ENCODE measurements at places on chromosomes 2 and 18.

DNA sequence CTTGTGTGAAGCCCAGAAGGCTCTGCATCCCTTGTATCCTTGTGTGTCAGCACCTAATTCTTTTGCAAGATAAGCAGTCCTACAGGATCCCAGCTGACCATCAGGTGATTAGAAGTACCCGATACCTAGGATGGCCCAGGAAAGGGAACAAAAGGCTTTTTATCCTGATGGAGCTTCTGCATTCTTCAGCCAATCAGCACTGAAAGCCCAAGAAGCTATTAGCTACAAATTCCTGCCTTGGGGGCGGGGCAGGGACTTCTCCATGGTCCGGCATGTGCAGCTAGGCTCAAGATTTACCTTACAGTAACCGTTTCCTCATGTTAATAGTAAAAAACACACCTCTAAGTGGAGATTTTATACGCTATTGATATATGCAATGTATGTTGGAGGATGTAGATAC is 264.6 kb upstream of the THUMPD2 start:
- DNase-seq: no peak

DNA sequence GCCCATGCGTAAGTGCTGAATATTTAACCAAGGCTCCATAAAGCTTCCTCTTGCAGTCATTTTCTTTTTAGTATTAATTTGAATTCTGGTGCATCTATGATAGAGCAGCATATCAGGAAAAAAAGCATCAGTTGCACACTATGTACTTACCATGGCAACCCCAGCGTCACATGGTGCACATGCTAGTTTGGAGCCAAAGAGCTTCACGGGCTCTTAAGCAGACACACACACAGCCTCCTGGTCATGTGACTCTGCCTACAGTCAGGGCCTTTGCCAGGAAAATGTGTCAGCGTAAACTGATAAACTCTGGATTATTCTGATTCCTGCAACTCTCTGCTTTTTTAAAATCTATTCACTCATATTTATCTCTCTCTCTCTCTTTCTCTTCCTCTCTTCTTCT is 30.2 kb downstream of the NYAP2 start:
- peak; percentile 17 for DNase-seq

DNA sequence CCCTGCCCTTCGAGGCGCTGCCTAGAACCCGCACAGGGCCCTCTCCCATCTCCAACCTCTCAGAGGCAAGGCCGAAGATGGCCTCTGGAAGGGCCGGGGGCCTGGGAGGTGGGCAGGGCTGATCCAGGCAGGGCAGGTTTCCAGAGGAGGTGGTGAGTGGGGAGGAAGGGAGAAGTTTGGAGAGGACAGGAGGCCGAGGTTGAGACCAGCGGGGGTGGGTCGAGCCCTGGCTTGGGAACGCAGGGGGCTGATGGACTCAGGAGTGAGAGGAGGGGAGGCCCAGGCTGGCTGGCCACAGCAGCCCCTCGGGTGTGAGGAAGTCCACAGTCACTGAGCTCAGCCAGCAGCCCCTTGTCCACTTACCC is 10.5 kb downstream of the CAPN10 start:
- DNase-seq: no peak

DNA sequence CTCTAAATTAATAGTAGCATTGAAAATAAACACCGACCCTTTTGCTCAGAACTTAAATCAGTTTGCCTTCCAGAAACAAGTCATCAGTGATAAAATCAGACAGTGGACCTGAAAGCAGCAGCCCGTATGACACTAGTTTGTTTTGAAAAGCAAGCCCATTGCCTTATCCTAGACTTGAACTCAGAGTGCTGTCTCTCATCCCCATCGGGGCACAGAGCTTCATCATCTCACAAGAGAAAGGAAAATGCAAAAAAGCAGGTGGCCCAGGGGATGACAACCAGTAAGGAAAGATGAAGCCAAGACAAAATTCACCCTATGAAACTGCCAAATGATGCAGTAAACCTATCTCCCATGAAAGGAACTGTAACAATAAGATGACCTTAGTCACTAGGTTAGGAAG is 71.2 kb downstream of the CERKL start:
- no peak for DNase-seq

DNA sequence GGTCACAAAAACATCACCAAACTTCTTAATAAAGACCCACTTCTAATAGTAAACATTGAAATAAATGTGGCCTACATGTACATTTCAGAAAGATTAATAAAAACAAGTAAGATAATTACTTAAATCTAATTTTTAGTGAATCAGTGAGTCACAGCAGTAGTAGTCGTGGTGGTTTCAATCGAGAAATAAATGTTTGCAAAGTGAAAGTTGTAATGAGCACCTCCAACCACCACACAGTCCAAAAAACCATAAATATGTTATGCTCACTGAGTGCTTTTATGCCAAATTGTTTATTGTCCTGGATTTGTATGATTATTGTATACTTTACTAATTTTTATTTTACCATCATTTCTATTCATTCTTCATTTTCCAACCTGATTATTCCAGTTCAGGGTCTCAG is 61.8 kb upstream of the SPOPL start:
- DNase-seq: no peak

DNA sequence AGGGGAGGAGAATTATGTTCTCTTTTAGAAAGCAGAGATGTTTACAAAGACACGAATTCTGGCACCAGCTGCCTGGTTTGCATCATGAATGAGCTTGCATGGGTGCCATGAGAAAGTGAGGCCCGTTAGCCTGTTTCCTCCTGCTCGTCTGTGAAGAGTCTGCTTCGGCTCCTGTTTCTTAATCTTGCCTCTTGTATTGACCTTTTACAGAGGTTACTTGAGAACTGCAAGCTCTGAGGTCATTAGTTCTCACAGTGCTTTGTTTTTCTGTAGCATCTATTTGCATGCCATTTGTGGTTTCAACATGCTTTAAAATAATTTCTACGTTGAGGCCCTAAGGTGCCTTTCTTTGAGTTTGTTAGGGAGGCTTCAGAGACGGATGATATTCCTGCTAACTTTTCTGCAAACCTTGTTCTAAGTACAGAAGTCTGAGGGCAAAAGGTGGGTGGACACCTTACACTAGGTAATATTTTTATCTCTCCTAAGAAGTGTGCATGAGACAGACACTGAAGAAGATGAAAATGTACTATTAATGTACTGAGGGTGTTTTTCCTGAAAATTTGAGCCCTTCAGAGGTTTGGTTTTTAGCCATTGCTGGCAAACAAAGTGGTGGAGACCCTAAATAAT is 53.4 kb upstream of the LINC00305 start:
- no peak for DNase-seq

DNA sequence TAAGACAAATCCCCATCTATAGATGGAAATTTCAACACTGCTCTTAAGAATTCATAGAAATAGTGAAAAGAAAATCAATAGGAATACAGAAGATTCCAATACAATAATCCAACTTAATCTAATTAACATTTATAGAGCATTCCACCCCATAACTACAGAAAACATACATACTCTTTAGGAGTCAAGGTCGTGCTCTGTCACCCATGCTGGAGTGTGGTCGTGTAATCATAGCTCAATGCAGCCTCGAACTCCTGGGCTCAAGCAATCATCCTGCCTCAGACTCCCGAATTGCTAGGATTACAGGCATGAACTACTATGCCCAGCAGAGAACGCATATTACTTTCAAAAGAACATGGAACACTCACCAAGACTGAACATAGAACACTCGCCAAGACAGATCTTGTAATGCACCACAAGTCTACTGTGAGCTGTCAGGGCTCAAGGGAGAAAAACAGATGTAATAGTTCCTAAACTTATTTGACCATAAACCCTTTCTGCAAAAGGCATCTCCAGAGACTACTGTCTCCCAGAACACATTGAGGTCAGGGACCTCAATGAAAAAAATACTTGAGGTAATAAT is 14.1 kb downstream of the MEMO1 start:
- DNase-seq: no peak

- peak; percentile 82 for DNase-seq
These were observed 146.6 kb downstream of the ERBB4 start for GRCh38 chr2:212392043-212392442.

DNA sequence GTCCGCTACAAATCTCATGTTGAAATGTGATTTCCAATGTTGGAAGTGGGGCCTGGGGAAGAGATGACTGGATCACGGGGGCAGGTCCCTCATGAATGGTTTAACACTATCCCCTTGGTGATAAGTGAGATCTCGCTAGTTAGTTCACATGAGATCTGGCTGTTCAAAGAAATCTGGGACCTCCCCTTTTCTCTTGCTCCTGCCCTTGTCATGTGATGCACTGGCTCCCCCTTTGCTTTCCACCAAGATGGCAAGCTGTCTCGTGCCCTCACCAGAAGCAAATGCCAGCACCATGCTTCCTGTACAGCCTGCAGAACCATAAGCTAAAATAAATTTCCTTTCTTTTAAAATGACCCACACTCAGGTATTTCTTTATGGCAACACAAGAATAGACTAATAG is 57.3 kb upstream of the C2orf15 start:
- no peak for DNase-seq

GRCh38 chr2:5367321-5367720 is 324.9 kb upstream of the SOX11 start:
- DNase-seq: no peak

DNA sequence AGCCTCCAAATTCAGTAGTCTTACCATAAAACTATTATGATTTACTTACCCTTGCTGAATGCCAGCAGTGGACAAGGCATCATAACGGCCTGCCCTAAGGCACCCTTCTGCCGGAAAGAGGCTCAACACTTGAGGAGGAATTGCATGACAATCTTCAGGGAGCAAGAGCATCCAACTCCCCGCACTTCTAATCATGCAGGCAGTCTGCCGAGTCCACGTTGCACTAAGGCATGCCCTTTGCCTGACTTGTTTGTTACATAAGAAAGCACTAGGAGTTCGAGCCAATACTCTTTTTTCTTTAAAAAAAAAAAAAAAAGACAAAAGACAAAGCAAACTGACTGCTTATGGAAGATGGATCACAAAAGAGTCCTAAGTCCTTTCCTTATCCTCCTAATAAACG is 17.9 kb upstream of the SPTBN1 start:
- no peak for DNase-seq

DNA sequence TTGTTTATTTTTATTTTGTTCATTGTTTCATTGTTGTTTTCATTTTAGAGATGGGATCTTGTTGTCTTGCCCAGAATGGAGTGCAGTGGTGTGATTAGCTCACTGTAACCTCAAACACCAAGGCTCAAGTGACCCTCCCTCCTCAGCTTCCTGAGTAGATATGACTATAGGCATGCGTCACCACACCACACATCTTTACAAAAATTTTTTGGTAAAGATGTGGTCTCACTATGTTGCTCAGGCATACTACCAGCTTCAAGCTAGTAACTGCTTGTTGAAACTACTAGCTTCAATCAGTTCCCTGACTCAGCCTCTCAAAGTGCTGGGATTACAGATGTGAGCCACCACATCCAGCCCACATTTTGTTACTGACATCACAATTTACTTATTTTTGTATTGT is 14.8 kb downstream of the FAM237A start:
- DNase-seq: no peak

- no peak for DNase-seq
These were observed 165.4 kb downstream of the RBM43 start for GRCh38 chr2:151096235-151096634.
